Bladder microvascular endothelial cell (primary cell): ENCODE measurements at places on chromosomes 13 and 19. TPM values are rescaled to one million over a fixed set of nuclear protein-coding genes. Genes with fewer than 3 reads are reported as not detected.

The ZNF470 gene
- 2.8 and 6.6 TPM in 2 replicates for total RNA-seq

The CHST8 gene
- 0.06 TPM in 1 of 2 replicates, not detected in the other for total RNA-seq

The EFNB2 gene
- total RNA-seq, result 42.6 and 55.8 TPM in 2 replicates

The TMPRSS9 gene
- 0.06 TPM in 1 of 2 replicates, not detected in the other for total RNA-seq

The CERS4 gene
- total RNA-seq, result 5.2 and 17.4 TPM in 2 replicates

The DAND5 gene
- total RNA-seq, result under 0.01 and 0.06 TPM in 2 replicates

The LRRC8E gene
- total RNA-seq, result 0.32 and 1.1 TPM in 2 replicates

The RAD23A gene
- total RNA-seq, result 51.8 and 102 TPM in 2 replicates

The TMEM150B gene
- not detected in 2 replicates for total RNA-seq

The SOX1 gene
- total RNA-seq, result not detected in 2 replicates

The LYPD3 gene
- under 0.01 and 0.44 TPM in 2 replicates for total RNA-seq

The S1PR4 gene
- total RNA-seq, result 0.06 and 3.6 TPM in 2 replicates

The KIR3DL2 gene
- total RNA-seq, result not detected in 2 replicates

The LYL1 gene
- 23.5 and 32.2 TPM in 2 replicates for total RNA-seq

The ZNF714 gene
- total RNA-seq, result 4.4 and 9.6 TPM in 2 replicates

The TPTE2 gene
- not detected in 2 replicates for total RNA-seq

The NDUFA3 gene
- 10.0 and 15.7 TPM in 2 replicates for total RNA-seq

The C19orf67 gene
- total RNA-seq, result not detected in 2 replicates

The ZNF83 gene
- 26.4 and 60.7 TPM in 2 replicates for total RNA-seq

The AMH gene
- total RNA-seq, result 0.49 and 2.3 TPM in 2 replicates

The ATP8B3 gene
- total RNA-seq, result 0.65 and 1.3 TPM in 2 replicates

The CRTC1 gene
- total RNA-seq, result 0.97 and 2.0 TPM in 2 replicates

The ZNF709 gene
- total RNA-seq, result 2.3 and 3.5 TPM in 2 replicates

The DLL3 gene
- 0.19 and 0.32 TPM in 2 replicates for total RNA-seq

The KDELR1 gene
- 31.9 and 51.2 TPM in 2 replicates for total RNA-seq

The REEP6 gene
- total RNA-seq, result 0.38 and 1.5 TPM in 2 replicates

The FSD1 gene
- 6.0 and 11.6 TPM in 2 replicates for total RNA-seq

The IRGC gene
- not detected in 2 replicates for total RNA-seq

The COLGALT1 gene
- total RNA-seq, result 107 and 188 TPM in 2 replicates

The SOX21 gene
- not detected in 2 replicates for total RNA-seq

The NLRP4 gene
- not detected in 2 replicates for total RNA-seq

The ZNF844 gene
- 2.3 and 3.4 TPM in 2 replicates for total RNA-seq

The FOSB gene
- 0.49 and 18.5 TPM in 2 replicates for total RNA-seq

The ITGBL1 gene
- total RNA-seq, result 3.2 and 13.3 TPM in 2 replicates

The PABPC3 gene
- total RNA-seq, result under 0.01 and 0.13 TPM in 2 replicates

The ADGRE3 gene
- not detected in 2 replicates for total RNA-seq

The ERICH4 gene
- total RNA-seq, result not detected in 2 replicates

The SERTAD1 gene
- 21.0 and 21.7 TPM in 2 replicates for total RNA-seq

The ZSCAN4 gene
- not detected in 2 replicates for total RNA-seq

The ICAM4 gene
- total RNA-seq, result 1.1 and 1.3 TPM in 2 replicates

The PTPRS gene
- total RNA-seq, result 2.8 and 28.1 TPM in 2 replicates

The ZNF578 gene
- 1.3 and 3.9 TPM in 2 replicates for total RNA-seq

The SYDE1 gene
- total RNA-seq, result 9.9 and 14.8 TPM in 2 replicates
